Lung microvascular endothelial cell (primary cell): ENCODE measurements at places on chromosomes 12 and 14. TPM values are rescaled to one million over a fixed set of nuclear protein-coding genes. Genes with fewer than 3 reads are reported as not detected.

- no peak for DNase-seq
These were observed 12.6 kb downstream of the C12orf43 start for GRCh38 chr12:121003650-121004049.

DNA sequence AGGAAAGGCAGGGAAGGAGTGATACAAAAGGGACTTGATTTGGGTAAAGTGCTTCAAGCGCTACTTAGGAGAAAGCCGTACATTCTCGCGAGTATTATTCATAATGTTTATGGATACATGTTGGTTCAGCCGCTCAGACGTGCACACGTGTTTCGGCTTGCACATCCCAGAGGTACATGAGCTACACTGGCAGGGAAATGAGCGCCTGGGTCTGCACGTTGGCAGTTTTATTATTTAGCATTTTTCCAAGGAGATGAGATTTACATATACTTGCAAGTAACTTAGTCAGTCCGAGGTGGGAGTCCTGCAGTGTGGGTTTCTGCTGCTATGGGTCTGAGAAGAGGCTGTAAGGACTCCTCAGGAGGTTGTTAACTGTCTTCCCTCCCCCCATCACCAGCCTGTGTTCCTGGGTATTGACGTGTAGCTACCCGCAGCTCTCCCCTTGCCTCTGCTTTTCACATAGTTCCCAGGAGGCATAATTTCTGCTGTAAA is 1.5 kb downstream of the PRKCH start:
- DNase-seq, result peak; percentile 72

DNA sequence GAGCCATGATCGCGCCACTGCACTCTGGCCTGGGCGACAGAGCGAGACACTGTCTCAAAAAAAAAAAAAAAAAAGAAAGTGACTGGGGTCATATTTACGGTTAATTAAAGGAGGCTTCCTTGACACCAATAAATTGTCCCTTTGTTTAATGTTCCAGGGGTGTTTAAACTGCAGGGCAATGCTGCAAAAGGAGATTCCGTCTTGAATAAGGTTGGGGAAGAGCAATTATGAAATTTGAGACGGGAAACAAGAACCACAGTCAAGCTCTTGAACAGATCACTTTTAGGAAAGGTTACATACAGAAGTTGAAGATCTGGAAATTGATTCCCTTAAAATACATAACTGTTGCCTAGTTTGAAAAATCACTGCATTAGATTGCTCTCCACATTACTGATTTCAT is 292.9 kb downstream of the DAD1 start:
- no peak for DNase-seq

GRCh38 chr12:132657004-132657727 is 30.0 kb downstream of the POLE start:
- DNase-seq, result no peak

- peak; percentile 70 for DNase-seq
These were observed 27.9 kb upstream of the DICER1 start for GRCh38 chr14:95185033-95185766.

DNA sequence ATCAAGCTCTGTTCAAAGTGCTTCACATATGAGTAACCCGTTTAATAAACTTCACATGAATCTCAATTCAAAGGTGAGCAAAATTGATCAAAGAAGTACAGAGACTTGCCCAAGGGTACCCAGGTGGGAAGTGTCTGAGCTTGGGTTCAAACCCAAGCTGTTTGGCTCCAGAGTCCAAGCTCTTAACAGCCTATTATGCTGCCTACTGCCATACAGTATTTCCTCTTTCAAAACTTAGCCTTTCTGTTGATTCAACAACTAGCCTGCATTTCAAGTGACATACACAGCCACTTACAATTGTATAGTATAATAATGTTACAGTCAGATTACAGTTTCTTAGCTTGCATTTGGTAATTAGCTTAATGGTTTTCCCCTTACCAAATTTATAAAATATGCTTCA is 29.7 kb downstream of the FRMD6 start:
- DNase-seq, result no peak

- DNase-seq, result peak; percentile 9
These were observed 874 bp upstream of the RNU6-8 start for GRCh38 chr14:32203928-32204357.

- no peak for DNase-seq
These were observed 392.3 kb downstream of the CCER1 start for GRCh38 chr12:90562671-90563070.

ZFP36L1 gene
- total RNA-seq, result 5.7 and 8.7 TPM in 2 replicates

PTGDR gene
- not detected in 2 replicates for total RNA-seq

SMIM10L1 gene
- total RNA-seq, result 4.6 and 6.7 TPM in 2 replicates

TAS2R31 gene
- total RNA-seq, result 1.1 and 1.8 TPM in 2 replicates

FGF23 gene
- total RNA-seq, result not detected in 2 replicates

RPGRIP1 gene
- 0.20 and 0.22 TPM in 2 replicates for total RNA-seq
